ENCODE measurements at places on chromosomes 5 and 9.

- DNase-seq = no peak
Measured at GRCh38 chr9:73667749-73668148, 516.1 kb downstream of the ANXA1 start.

DNA sequence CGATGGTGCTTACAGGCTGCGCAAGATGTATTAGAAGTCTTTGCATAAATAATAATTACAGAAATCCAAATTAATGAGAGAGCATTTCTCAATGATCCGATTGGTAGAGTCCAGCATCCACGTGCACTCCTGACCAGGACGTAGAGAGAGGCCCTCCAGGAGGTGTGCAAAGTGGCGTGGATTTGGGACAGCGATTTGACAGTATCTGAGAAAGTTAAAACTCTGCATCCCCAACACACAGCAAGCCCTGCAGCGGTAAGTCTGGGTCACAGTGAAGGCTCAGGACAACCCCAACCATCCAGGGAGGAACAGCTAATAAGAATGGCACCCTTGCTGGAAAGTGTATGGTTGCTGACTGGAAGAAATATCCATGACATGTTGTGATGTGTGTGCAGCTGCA is 180.2 kb downstream of the AUH start:
- DNase-seq = no peak

- no peak for DNase-seq
Measured at GRCh38 chr9:120711354-120711753, 2.9 kb downstream of the MEGF9 start.

DNA sequence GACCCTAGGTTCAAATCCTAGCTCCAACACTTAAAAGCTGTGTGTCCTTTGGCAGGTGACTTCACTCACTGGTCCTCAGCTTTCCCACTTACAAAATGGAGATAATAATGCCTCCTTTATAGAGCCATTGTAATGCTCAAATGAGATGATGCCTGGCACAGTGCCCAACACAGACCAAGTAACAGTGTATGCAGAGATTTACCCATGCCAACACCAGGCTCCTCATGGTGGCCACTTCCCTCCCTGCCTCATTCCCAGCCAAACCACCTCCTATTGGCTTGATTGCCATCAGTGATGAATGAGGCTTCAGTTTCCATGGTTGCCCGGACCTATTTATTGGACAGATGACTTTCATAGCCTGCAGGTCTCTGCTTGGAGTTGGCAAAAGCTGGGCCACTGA is 469.4 kb downstream of the CDK5RAP2 start:
- no peak for DNase-seq

DNA sequence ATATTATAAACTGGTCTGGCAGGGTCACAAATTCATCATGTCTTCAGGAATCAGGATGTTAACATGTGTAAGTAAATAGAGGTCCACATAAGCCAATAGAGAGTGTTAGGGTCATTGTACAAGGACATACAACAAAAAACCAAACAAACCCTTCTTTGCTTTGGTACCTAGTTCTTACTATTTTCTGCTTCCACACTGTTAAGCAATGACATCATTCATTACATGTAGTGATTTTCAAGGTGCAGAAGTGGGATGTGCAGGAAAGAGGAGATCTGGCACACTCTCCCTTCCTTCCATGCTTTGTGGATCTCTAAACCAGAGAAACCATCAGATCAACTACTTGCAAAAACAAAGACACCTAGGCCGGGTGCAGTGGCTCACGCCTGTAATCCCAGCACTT is 184.1 kb downstream of the RAPGEF6 start:
- DNase-seq = no peak

GRCh38 chr5:98581112-98581997 is 192.1 kb upstream of the RGMB start:
- peak; percentile 72 for DNase-seq
